ENCODE measurements at places on chromosomes 7 and 10.
A peak's percentile ranks its signal among the peaks of the same experiment; 100 is the strongest.

DNA sequence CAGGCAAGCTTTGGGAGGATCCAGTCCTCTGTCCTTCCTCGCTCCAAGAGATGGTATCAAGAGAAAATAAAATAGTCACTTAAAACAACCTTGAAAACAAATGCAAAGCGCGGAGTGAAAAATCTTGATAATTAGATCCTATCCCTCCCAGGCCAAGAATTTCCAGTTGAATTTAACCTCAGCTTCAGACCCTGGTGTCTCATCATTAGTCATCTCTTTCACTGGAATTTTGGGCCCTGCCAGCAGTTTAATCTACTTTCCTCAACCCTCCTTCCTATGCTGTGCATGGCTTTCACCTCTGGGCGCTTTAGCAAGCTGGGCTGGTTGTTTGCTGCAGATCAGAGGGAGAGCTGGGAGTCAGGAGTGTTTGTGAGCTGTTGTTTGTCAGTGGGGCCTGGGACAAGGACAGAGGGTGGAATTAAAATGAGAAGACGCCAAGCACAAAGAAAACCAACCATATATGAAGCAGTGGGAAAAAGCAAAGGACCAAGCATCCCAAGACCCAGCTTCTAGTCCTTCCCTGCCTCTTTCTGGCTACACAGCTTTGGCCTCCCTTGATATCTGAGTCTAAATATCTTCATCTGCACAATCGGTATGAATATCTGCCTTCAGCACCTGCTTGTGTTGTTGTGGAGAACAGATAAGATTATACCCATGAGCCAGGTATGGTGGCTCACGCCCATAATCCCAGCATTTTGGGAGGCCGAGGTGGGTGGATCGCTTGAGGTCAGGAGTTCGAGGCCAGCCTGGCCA lies 13.5 kb downstream of the MYOF start:
- DNase-seq = peak; percentile 94

DNA sequence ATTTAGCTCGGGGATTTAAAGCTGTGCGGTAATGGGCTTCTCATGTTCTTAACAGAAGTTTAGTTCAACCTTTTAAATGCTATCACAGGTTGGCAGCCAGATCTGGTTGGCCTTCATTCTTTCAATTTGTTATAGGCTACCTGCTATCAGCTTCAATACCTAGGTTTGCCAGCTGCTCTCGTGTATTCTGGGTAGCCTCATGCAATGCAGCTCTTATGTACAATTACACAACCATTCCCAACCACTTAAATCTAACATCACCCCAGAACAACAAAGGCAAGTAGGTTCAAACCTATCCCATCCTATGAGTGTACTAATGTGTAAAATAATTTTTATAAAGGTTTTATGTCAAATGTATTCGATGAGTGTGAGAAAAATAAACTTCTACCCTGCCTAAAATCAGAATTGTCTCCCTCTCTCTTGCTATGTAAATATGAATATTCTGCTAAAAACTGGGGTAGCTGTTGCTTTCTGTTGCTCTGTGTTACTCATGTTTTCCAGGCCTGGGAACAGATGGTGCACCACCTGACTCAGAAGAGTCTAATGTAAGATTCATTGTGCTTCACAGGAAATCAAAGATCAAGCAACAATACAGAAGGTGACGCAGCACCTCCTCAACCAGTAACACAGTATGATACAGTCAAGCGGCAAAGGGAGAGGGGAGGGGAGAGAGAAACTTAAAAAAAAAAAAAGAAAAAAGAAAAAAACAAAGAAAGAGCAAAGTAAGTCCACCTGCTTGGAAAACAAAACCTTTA lies 188.6 kb downstream of the ETV1 start:
- no peak for DNase-seq

- DNase-seq = no peak
These were observed 52.5 kb downstream of the CSGALNACT2 start for GRCh38 chr10:43190775-43191174.

DNA sequence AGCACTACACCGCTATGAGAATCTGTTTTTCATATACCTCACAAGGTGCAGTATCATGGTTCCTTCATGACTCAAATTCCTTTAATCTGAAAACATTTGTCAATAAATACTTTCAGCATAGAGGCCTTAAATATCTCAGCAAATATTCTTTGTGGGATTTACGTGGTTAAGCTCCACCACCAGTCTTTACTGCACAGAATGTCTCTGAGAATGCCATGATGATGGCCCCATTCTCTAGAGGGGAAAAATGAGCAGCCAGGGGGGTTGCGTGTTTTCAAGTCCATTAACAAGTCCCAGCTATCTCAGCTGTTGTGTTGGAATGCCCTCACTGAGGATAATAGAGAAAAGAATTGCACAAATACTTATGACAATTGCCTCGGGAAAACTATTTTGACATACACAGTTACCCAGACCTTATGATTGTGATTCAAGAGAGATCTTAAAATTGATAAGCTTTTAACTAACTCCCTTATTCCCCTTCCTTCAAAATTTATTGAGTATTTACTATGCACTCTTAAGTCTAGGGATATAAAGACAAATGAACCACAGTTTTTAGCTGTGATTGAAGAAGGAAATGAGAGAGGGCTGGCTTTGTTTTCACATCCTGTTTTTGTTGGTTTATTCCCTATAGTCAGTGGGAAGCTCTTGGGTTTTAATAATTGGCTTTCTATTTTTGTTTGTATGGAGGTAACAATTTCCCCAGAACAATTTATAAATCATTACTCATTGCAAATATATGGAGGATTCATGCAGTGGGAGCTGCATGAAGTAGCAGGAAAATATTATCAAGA lies 176.5 kb upstream of the VWC2 start:
- no peak for DNase-seq

Data from SW 1271 (cell line).